NCI-H1694 treated with DMSO at 0.1 percent for 48 hours (cell line): ENCODE measurements at places on chromosomes 13 and 19.
A peak's percentile ranks its signal among the peaks of the same experiment; 100 is the strongest.

DNA sequence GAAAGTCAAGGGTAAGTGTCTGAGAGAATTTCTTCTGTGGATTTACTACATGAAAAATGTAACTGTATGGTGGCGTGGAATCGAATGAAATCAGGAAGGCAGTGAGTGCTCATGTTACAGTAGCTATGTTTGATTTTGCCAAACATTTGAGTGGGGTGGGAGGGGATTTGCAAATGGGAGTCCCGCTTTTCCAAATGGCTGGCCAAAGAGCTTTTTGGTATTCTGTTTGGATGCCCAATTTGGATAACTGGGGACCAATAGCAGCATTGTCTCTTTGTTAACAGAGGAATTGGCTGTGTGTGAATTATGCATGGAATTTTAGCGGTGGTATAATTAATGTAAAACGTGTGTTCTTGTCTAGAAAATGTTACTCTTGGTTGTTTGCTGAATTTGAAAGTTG is 17.8 kb downstream of the HNRNPM start:
- DNase-seq = no peak

DNA sequence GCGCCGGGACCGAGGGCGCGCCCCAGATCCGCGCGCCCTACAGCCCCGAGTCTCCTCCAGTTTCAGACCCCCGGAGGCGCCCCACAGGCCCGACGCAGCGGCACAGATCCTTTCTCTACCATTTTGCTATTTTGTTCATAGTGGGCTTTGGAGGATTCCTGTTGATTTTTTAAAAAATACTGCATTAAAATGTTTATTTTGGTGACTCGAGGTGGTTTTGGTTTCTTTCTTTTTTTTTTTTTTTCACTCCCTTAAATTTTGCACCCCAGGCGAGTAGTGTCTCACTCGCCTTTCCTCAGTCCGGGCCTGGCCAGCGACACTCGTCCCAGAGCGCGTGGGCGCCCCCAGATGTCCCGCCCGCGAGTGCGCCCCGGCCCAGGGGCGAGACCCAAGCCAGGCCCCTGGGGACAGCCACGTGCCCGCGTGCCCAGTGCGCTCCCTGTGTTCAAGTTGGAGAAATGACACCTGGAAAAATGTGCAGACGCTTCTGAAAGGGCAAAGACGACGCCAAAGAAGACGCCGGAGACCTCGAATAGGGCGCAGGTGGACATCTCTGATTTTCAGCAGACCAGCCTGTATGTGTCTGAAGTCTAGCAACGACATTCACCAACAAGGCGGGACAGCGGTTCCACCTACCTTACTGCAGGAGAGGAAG is 471 bp upstream of the INSR start:
- DNase-seq = no peak

DNA sequence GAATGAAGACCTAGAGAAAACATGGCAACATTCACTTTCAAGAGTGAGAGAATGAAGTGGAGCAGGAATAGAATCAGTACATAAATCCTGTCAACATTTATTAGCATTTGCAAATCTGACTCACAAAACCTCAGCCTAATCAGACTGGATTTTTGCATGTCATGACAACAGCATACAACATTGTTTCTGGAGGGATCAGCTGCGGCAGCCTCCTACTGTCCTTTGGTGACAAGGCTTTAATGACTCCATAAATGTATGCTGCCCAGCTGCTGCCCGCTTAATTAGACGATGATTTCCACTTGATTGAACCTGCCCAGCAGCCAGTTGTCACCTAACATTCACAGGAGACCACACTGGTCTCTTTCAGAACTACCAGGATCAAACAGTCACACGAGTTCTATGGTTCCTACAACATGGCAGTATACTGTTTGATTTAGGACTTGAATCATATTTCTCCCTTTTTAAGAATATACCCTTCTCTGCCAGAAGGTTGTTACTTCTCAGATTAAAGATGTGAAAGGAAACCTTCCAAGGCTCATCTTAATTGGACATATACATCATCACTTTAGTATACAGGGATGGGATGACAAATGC is 9.3 kb downstream of the EBPL start:
- DNase-seq = no peak

- no peak for DNase-seq
Measured at GRCh38 chr13:89568276-89568675, 1779.2 kb upstream of the MIR17HG start.

DNA sequence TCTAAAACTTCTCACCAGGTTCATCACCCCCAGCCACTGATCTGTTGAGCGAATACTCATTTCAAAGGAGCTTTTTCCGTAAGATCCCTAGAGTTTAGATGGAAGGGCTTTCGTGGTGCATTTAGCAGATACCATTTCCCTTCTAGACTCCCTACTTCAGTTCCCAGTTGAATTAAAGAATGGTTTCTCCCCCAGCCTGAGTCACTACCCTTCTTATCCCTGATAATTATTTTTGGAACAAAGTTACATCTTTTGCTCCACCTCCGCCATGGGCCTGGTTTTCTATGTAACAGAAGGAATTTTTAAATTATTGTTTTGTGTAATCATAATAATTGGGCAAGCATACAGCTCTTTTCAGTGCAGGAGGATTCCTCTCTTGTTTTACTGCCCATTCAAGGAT is 22.0 kb downstream of the USPL1 start:
- no peak for DNase-seq

DNA sequence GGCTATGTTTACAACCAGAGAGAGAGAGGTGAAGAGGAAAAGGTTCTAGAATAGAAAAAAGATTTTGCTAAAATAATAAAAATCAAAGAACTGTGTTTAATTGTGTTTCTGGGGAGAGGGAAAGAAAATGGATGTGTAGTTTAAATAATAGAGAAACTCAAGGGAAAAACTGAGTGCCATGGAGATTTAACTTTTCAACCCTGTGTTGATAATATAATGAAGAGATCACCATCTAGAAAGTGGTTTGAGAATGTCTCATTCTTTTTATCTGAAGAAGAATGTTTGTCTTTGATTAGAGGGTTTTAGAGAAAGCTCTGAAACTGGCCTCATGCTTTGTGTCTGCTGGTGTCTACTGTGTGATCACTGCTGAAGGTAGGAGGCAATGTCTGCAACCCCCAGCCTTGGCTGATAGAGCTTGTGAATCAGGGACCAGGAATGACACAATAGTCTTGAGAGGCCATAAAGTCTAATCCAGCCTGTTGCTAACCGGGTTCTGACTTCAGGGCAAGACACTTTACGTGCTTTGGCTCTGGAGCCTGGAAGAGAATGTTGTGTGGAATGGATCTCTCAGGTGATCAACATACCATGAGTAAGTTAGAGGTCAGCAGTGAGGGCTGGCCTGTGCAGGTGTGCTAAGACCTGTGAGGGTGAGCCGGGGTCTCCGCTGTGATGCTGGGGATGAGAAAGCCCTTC is 5.4 kb downstream of the COL4A2 start:
- DNase-seq = no peak

GRCh38 chr13:34065928-34066327 is 248.0 kb downstream of the RFC3 start:
- no peak for DNase-seq

GRCh38 chr13:38703255-38703654 is 16.4 kb downstream of the FREM2 start:
- DNase-seq = no peak

GRCh38 chr19:3880471-3881271 is at the start of gene ATCAY:
Gene ATCAY (plus strand): TSS chr19:3880685. CDS start chr19:3885768, 5,083 bp downstream.
- DNase-seq = peak; percentile 69

DNA sequence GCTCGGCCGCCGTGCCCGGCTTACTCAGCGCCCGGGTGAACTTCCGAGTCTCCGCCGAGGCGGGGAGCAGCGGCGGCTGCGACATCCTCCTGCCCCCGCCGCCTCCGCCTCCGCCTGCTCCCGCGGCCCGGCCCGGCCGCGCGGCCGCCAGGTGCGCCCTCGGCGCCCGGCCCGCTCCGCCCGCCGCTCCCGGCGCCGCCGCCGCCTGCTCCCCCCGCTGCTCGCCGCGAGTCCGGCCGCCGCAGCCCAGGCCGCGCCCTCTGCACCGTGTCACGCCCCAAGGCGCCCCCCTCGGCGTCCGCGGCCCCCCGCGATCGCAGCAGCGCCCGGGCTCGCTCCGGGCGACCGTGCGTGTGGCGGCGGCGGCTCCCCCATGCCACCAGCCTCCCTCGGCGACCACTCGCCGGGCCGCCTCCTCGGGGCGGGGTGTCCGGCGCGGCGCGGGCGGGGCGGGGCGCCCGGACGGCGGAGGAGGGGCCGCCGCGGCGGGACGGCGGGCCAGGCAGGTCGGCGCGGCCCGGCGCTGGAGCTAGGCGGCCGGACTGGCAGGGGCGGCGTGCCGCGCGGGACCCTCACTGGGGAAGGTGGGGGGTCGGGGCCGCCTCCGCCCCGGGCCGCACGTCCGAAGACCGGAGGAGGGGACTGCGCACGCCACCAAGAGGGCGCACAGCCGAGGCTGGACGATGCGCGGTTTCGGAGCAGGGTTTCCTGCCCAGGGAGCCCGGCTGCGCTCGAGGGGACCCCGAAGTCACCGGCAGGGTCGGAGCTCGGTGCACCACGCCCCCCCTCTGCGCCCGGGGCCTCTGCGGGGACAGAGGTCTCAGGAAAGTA is 108.6 kb upstream of the DOCK9 start:
- DNase-seq = peak; percentile 10

DNA sequence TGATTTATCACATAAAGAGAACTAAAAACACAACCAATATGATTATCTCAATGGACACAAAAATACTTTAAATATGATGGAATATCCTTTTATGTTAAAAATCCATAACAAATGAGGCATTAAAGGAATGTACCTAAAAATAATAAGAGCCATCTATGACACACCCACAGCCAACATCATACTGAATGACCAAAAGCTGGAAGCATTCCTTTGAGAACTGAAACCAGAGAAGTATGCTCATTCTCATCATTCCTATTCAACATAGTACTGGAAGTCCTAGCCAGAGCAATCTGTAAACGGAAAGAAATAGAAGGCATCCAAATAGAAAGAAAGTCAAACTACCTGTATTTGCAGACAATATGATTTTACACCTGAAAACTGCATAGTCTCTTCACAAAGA is 671.0 kb downstream of the SLITRK1 start:
- DNase-seq = no peak

GRCh38 chr19:7262470-7262869 is 31.7 kb downstream of the INSR start:
- no peak for DNase-seq

DNA sequence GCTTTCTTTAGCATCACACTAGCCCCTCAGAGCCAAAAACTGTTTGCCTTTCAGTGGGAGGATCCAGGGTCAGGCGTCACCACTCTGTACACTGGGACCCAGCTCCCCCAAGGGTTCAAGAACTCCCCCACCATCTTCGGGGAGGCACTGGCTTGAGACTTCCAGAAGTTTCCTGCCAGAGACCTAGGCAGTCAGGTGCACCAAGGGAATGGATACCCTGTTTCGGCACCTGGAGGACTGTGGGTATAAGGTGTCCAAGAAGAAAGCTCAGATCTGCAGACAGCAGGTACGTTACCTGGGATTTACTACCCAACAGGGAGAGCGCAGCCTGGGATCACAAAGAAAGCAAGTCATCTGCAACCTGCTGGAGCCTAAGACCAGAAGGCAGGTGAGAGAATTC is 603.0 kb downstream of the UQCRFS1 start:
- no peak for DNase-seq

- no peak for DNase-seq
Measured at GRCh38 chr13:28181413-28181812, 43.1 kb downstream of the PAN3 start.

DNA sequence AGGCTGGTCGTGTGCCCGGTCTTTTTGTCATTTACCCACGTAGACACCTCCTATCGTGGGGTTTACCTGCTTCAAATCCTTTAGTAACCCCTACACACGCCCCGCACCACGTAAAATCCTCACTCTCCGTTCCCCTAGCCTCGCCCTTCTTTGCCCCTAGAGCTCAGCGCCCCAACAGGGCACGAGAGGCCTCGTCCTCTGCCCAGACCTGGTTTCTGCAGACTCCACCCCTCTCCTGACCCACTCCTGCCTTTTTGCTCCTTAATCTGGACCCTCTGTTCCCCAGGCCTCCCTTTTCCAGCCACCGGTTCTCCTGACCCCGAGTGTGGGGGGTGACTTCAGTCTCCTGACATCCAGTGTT is 412 bp downstream of the ZNF528 start:
- DNase-seq = no peak
